ENCODE measurements at places on chromosomes 3 and 15.

- DNase-seq = no peak
Measured at GRCh38 chr15:79176151-79176550, 85.6 kb upstream of the RASGRF1 start.

- DNase-seq = no peak
Measured at GRCh38 chr15:98842973-98843285, 164.7 kb downstream of the PGPEP1L start.

DNA sequence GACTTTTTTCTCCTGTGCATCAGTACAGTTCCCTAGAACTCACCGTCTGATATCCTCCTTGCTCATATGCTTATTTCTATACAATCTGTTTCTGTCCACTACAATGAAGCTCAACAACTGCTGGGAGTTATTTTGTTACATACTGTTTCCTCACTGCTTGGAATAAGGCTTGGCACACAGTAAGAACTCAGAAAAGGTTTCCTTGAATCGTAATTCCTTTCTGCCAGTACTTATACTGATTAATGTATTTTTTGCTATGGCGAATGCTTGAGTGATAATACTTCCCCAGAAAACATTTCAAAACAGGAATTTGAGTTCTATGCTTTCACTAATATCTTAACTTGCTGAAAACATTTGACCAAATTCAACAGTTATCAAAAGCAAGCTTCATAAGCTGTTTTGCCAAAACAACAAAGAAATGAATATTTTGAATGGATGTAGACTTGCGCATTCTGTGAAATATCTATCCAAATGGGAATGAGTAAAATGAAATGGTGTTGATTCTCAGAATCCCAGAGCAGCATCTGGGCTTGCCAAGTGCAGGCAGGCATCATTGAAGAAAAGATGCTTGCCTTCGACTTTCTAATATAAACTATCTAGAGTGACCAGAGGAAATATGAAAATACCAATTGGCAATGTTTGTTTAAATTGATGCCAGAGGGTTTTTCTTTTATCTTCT is 286.3 kb downstream of the RAP2B start:
- no peak for DNase-seq

- DNase-seq = no peak
Measured at GRCh38 chr15:87733541-87733941, 523.0 kb downstream of the NTRK3 start.

GRCh38 chr3:138547342-138547975 is 46.6 kb downstream of the CEP70 start:
- no peak for DNase-seq

DNA sequence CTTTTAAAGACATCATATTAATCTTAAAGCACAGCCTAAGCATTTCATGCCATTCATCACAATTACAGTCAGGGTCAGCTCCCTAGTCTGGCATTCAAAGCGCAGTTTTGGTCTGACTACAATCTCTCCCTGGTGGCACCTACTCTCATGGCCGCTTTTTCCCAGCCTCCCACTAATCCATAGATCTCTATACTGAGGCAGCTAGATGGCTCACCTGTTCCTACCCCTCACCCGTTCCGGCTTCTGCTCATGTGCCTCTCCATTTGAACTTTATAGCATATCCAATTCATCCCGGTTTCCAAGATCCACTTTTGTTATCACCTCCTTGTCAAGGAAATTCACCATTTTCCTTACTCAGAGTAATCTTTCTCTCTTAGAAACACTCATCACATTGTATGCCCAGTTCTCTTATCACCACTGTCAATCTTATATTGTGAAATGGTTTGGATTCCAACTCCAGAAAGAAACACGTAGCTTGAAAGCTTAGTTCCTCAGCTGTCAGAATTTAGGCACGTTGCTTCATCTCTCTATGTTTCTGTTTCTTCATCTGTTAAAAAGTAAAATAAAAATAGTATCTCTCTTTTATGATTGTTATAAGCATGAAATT is 220.0 kb upstream of the UBE2E2 start:
- DNase-seq = no peak

GRCh38 chr15:81351651-81352050 is 22.4 kb downstream of the TMC3 start:
- DNase-seq = no peak

- no peak for DNase-seq
Measured at GRCh38 chr3:133443649-133444422, 44.0 kb downstream of the BFSP2 start.

- no peak for DNase-seq
Measured at GRCh38 chr3:52483577-52484381, 11.4 kb upstream of the STAB1 start.

- no peak for DNase-seq
Measured at GRCh38 chr3:179292450-179292849, 30.4 kb upstream of the ZNF639 start.

GRCh38 chr3:176939022-176939817 is 258.1 kb downstream of the TBL1XR1 start:
- no peak for DNase-seq

DNA sequence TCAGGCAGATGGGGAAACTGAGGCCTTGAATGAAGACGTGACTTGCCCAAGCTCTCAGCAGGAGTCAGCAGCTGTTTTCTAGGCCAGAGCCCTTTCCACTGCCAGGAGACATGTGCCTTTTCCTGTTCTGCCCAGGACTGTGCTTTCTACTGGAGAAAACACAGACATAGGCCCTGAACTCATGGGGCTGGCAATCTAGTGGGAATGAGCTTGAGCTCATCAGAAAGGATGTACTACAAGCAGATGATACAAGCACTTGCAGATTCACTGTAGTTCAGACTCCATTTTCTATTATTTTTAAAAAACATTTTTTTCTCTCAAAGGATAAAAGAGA is 14.4 kb downstream of the MASP1 start:
- no peak for DNase-seq

- no peak for DNase-seq
Measured at GRCh38 chr3:159882790-159883779, 105.5 kb upstream of the IL12A start.

GRCh38 chr15:81723701-81724100 is 322.1 kb downstream of the MEX3B start:
- no peak for DNase-seq

GRCh38 chr3:168457954-168458539 is 362.3 kb upstream of the GOLIM4 start:
- no peak for DNase-seq

- no peak for DNase-seq
Measured at GRCh38 chr3:39114456-39114855, 7.0 kb downstream of the TTC21A start.

GRCh38 chr3:152459118-152459515 is 190.4 kb downstream of the MBNL1 start:
- no peak for DNase-seq

- DNase-seq = no peak
Measured at GRCh38 chr3:195873971-195874370, 34.4 kb downstream of the TNK2 start.

GRCh38 chr15:101047301-101047781 is 128.2 kb downstream of the LRRK1 start:
- no peak for DNase-seq

GRCh38 chr15:63250312-63250965 is 27.0 kb upstream of the APH1B start:
- DNase-seq = no peak

GRCh38 chr3:192024751-192025150 is 563.8 kb downstream of the PYDC2 start:
- DNase-seq = no peak

DNA sequence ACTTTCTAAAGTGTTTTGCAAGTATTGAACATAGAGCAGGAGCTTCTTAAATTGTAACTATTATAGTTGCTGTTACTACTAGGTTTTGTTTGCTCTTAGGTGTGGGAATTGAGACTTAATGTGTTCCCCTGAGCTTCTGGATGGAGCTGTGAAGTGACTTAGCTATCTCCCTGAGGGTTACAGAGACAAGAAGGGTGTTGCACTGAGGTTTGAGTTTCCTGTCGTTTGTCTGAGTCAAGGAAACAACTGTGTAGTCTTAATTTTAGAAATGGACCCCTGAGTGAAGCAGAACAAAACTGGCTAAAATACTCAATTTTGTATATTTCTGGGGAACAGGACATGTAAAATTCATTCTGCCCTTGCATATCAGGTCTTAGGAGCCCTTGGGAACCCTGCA is 20.4 kb downstream of the TTC21A start:
- no peak for DNase-seq

- DNase-seq = no peak
Measured at GRCh38 chr15:40157778-40158447, 3.0 kb upstream of the BUB1B start.

DNA sequence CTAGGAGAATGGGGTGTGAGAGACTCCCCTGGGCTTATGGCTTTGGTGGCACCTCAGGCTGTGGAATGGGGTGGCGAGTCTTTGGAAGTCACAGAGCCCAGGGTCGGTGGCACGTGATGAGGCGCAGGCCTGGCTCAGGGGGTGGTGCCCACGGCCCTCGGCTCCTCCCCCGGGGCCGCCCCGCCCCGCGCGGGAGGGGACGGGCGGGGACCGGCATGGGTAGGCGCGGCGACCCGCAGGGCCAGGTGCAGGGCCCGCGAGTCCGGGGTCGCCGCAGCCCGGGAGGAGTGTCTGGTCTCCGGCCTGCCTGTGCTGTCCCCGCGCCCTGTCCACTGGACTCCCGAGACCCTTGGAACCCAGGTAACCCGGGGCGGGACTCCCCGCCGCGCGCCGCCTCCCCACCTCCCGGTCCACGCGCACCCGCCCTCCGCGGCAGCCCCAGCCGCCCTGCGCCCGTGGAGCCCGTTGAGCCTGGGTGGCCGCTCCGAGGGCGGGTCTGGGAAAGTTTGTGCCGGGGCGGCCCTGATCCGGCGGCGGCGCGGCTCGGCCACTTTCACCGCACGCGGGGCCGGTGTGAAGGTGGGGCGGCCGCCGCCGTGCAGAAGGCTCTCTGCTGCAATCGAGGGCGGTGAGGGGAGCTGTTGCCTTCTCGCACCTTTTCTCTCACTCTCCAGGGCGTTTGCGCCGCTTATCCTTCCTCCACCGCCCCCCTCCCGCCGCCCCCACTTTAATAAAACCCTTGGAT is at the start of gene PAQR5:
Gene PAQR5, plus strand, starts transcription at position 216 of the 745 bp plus-strand sequence. CDS start 61,169 bp downstream, outside the sequence.
- DNase-seq = no peak

GRCh38 chr3:182603501-182603900 is 189.8 kb upstream of the ATP11B start:
- DNase-seq = no peak

DNA sequence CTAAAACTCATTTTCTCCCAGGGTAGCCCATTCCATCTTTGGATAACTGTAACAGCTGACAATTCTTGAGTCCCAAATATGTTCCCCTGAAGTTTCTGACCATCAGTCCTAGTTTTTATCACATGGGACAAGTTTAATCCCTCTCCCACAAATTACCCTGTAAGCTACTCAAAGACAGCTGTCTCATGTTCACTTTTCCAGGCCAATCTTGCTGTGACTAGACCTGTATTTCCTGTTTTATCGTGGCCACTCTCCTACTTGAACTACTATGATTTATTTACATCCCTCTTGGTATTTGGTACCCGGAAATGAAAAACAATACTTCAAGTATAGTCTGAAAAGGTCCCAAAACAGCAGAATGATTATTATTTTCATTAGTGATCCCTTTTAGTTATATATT is 95.1 kb upstream of the MEX3B start:
- no peak for DNase-seq

GRCh38 chr3:125213946-125214542 is 1.5 kb upstream of the SLC12A8 start:
- no peak for DNase-seq

GRCh38 chr15:62835351-62835750 is 207.2 kb upstream of the TPM1 start:
- DNase-seq = no peak

GRCh38 chr3:195020921-195021320 is 250.0 kb downstream of the XXYLT1 start:
- no peak for DNase-seq

GRCh38 chr3:139928708-139929505 is 6.1 kb upstream of the CLSTN2 start:
- no peak for DNase-seq

GRCh38 chr3:50314342-50314741 is 8.2 kb downstream of the HYAL2 start:
- DNase-seq = no peak

- DNase-seq = no peak
Measured at GRCh38 chr15:84795186-84795585, 22.0 kb upstream of the ALPK3 start.

- no peak for DNase-seq
Measured at GRCh38 chr3:120773932-120774331, 31.4 kb downstream of the GTF2E1 start.

- DNase-seq = no peak
Measured at GRCh38 chr3:124032311-124032880, 40.5 kb upstream of the ROPN1 start.

DNA sequence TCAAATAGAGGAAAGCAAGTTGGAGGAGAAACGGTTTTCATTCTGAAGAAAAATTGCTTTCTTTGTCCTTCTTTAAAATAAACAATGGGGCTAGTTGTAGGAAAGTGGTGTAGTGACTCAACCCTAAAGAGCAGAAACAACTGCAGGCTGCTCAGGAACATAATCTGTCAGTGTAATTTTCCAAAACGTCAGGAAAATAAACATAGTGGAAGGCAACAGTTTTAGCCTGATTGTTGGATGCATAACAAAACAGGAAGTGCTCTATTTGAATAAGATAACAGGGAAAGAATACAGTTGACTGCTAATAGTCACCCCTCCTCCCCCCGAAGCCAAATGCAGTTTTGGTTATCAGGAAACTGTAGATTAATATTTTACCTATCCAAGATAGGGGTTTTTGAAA is 167.6 kb downstream of the ECT2 start:
- DNase-seq = no peak

DNA sequence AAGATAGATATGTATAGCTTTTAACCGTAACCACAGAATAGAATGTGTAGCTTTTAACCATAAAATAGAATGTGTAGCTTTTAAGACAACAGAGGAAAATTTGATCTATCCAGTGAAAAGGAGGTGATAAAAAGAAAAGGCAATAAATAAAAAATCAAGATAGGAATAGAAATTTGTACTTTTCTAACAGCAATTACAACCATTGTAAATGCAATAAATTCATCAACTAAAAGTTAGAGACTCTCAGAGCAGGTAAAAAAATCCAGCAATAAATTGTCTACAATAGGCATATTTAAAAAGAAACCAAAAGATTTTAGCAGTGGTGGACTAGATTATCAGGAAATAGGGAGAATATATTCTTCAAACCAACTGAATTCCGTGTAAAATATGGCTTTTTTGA is 63.8 kb upstream of the ABHD2 start:
- no peak for DNase-seq

DNA sequence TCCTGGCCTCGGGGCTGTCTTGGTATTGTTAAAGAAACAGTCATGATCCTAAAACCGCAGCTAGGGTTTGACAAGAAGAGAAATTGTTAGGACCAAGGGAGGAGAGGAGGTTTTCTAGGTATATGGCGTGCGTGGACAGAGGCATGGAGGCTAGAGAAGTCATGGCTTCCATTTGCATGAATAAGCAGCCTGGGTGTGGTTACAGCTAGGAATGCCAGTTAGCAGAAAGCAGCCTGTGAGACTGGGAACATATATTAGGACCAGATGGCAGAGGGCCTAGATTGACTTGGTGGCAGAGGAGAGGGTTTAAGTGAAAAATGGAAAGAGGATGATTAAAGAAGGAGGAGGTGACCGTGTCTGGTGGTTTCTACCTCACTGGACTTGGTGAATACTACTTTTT is 573.6 kb upstream of the ARRDC4 start:
- no peak for DNase-seq

All from stimulated activated CD8-positive, alpha-beta memory T cell treated with anti-CD3 and anti-CD28 coated beads, Interleukin-15, amount 100 ng/mL, for 4 hours (primary cell).